ENCODE measurements at places on chromosomes 3 and 15.

DNA sequence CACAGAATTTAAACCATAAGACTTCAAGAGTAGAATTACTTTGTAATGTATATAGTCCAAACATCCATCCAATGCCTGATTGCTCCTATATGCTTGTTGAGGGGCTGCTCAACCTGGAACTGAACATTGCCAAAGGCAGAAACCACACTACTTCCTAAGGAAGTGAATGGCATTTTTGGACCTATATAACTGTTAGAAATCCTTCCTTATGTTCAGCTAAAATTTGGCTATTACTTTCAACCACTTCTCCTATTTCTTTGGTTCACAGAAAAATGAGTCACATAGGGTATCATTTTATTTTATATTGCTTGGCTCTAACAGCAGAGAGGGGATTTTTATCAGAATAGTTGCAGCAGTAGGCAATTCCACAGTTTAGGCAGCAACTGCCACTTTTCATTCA is 342.1 kb downstream of the SLC9A9 start:
- no peak for DNase-seq

DNA sequence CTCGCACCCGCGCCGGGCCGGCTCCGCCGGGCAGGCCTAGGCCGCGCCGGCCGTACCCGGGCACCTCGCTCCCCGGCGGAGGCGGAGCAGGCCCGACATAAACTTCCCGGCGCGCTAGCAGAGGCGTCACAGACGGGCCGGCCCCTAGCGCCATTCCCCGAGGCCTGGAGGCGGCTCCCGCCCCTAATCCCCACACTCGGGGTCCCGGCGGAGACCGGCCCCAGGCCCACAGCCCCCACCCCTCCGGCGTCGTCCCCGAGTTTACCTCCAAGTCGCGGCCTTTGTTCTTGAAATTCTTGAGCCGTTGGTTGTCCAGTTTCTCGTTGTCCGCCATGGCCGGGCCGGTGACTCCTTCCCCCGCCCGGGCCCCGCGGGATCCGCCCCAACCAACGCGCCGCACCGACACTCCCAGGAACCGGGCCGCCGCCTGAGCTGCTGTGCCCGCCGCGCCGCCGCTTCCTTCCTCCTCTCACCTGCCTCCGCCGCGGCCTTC is 376 bp downstream of the KPNA4 start:
- no peak for DNase-seq

- no peak for DNase-seq
Measured at GRCh38 chr15:48823237-48823636, 12.4 kb upstream of the CEP152 start.

DNA sequence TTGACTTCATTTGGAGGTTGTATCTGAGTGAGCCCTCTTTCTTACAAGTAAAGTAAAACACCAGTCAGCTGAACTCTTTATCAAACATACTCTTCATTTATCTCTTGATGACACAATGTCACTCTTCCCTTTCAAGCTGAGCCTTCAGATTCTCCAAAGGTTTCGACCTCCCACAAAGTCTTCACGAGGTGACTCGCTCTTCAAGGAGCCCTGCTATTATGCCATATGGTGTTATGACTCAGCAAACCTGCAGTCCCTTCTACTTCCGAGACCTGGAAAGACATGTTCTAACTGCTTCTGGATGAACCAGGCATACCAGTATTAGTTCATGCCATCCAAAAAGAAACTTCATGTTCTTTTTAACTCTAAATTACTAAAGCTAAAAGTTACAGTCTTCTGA is 23.1 kb downstream of the AADAC start:
- no peak for DNase-seq

DNA sequence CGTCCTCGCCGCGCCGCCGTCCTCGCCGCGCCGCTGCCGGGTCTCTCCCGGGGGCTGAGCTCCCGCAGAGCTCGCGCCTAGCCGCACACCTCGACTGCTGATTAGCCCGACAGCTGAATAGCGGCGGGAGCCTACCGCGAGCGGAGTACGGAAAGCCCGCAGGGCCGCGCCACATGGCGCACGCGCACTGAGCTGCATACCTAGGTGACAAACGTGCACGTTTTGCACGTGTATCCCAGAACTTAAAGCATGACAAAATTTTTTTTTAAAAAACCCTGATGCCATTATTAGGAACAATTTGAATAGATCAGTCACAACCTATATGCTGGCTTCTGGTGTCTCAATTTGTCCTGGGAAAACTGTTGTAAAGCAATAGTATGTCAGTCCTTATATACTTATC is at the start of gene GOLGA8A:
Gene GOLGA8A (minus strand): TSS at position 122 of the 400 bp plus-strand sequence. CDS start 48,117 bp downstream, outside the sequence.
- peak; percentile 70 for DNase-seq

- DNase-seq: no peak
Measured at GRCh38 chr3:119632216-119632615, 28.2 kb downstream of the POPDC2 start.

DNA sequence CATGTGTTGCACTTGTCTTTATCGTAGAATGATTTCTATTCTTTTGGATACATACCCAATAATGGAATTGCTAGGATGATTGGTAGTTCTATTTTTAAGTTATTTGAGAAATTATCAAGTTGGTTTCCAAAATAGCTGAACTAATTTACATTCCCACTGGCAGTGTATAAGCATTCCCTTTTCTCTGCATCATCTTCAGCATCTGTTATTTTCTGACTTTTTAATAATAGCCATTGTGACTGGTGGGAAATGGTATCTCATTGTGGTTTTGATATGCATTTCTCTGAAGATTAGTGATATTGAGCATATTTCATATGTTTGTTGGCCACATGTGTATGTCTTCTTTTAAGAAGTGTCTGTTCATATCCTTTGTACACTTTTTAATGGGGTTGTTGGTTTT is 81.7 kb upstream of the NUDT16 start:
- no peak for DNase-seq

Data from stimulated activated CD8-positive, alpha-beta memory T cell treated with anti-CD3 and anti-CD28 coated beads, Interleukin-12 subunit alpha, Interleukin-12 subunit beta, amount 100 ng/mL, for 4 hours (primary cell).